ENCODE measurements at places on chromosomes 11 and 22.

DNA sequence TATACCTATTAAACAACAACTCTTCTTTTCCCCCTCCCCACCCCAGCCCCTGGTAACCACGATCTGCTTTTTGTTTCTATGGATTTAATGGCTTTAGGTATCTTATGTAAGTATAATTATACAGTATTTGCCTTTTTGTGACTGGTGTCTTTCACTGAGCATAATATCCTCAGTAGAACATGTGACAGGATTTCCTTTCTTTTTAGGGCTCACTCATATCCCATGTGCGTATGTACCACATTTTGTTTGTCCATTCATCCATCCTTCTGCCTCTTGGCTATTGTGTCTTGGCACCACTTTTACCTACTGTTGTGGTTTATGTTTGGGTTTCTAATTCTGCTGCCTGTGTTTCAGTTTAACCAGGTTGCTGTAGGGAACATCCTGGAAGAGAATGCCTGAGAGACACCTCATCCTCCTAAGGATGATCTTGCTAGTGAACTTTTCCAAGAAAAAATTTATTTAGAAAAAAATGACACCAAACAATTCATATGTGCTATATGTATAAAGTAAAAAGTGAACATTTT is 77.6 kb upstream of the SESN3 start:
- no peak for DNase-seq

GRCh38 chr22:46275455-46276122 is 7.8 kb downstream of the TTC38 start:
- no peak for DNase-seq

DNA sequence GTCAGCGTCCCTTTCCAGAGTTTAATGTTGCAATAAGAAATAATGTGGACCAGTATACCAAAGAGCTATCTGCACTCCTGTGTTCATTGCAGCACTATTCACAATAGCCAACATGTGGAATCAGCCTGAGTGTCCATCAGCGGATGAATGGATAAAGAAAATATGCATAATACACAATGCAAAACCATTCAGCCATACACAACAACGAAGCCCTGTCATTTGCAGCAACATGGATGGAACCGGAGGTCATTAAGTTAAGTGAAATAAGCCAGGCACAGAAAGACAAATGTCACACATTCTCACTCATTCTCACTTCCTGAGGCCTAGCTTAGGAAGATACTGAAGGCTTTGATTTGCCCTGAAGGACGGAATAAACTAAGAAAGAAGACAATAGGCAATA is 22.1 kb downstream of the SLC5A4 start:
- DNase-seq: no peak

- DNase-seq: no peak
These were observed 28.1 kb upstream of the TH start for GRCh38 chr11:2199466-2200341.

DNA sequence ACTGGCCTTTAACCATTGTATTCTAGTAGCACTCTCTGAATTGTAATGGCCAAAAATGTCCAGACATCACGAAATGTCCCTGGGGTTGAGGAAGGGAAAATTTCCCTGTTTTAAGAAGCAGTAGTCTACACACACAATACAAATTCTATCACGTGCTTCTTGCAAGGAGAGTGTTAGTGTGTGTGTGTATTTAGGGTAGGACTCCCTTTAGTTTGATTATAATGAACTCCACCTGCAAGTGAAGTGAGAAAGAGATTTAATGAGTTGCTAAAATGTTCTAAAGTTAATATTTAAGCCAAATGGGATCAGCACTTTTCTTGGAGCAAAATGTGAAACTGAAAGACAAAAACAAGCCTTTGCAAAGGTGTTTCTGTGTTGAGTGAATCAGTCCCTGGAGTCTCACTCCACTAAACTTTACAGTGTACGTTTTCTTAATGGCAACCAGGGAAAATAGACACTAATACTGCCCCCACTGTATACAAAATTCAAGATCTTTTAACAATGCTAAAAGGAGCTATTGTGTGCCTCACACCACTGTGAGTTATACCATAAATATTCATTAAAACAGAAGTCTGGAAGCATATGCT is 590.3 kb upstream of the TENM4 start:
- DNase-seq: no peak

DNA sequence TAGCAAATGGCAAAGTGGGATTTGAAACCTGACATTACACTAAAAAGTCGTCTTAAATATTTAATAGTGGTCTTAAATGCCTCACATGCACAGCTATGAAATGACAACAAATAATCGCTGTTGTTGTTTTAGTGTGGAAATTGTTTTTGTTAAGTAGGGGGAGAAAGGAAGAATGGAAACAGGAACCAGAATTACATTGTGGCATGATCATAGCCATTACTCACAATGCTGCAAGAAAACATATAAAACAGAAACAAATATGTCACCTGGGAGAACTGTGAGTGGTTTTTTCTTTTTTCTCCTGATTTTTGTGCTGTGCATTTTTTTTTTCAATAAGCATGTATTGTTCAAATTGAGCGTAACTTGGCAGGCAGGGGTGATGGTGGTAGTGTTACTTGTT is 22.9 kb downstream of the FAM76B start:
- DNase-seq: no peak

GRCh38 chr11:79352349-79352703 is 88.5 kb downstream of the TENM4 start:
- no peak for DNase-seq

- DNase-seq: no peak
These were observed 45.3 kb upstream of the PPARA start for GRCh38 chr22:46104881-46105493.

DNA sequence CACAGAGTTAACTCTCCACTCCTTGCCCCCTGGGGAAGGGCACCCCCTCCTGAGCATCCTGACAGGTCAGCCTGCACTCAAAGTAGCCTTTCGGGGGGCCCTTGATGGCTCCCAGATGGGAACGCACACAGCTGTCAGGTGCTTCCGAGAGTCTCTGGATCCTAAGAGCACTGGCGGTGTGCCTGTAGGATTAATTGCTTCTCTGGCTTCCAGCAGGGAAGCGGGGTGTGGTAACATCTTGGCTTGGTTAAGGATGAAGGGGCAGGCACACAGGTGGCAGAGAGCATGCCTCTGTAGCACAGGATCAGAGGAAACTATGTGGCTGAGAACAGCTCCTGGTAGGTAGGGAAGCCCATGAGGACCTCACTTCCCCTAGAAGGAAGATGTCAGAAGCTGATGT is 199.8 kb downstream of the MIAT start:
- DNase-seq: no peak

DNA sequence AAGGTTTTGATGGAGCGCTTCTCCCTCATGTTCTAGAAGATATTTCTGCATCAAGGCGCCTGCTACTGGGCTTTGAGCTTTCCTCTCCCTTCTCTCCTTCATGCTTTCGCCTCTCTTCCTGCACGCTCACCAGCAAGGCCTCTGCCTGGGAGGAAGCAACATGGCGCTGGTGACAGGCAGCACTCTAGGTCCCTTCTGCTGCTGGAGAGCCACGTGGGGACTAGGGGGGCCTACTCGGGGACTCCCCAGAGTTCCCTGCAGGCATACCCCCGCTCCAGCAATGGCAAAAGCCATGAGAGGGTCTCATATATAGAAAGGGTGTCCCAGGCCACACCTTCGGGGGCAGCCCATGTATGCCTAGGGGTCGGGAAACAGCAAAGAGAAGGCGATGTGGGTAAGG is 49.7 kb downstream of the GRIK4 start:
- DNase-seq: no peak

DNA sequence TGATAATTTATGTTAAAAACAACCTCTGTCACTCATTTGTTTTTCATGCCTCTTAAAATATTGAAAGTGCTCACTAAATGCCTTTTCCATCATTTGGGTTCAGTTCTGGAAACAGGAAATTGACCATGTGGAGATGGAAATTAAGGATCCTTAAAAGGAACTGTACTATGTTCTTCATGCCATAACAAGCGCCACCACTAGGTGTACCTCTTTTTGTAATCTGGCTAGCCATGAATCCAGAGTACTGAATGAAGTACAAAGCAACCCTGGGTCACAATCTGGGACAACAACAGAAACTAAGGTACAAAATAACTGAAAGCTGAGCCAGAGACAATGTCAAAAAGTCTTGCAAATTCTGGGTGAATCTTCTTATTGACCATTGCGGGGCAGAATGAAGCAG is 559.1 kb downstream of the FAM181B start:
- DNase-seq: no peak

GRCh38 chr11:131897956-131898355 is 527.5 kb downstream of the NTM start:
- no peak for DNase-seq

- DNase-seq: peak; percentile 90
These were observed 324.4 kb downstream of the NTM start for GRCh38 chr11:131694526-131695424.

- no peak for DNase-seq
These were observed 53.1 kb upstream of the SLC22A12 start for GRCh38 chr11:64537876-64538275.

- DNase-seq: peak; percentile 10
These were observed 1457.7 kb downstream of the BRD1 start for GRCh38 chr22:48369789-48370507.

DNA sequence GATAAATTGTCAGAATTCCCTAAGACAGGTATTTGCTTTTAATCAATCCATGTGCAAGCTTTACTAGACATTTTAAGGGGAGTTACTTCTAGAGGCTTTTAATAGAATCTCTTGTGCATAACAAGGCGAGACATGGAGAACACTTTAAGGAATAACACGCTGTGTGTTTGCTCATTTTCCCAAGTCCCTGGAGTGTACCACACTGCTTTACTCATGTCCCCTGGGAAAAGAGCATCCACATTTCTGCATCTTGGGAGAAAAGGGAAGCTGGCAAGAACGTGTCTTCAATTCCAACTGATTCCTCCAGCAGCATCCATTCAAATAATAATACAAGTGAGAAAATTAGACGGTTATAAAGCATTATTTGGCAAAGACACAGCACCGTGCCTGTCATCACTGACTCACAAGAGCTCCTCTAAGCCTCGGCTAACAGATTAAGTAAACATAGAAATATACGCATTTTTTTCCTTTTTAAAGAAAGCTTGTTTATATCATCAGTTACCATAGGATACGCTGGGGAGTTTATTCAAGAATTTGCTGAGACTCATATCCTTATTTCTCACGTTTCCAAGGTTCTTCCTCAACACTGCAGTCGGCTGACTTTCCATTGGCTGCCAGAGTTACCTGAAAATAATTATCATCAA is 121.5 kb downstream of the CD44 start:
- DNase-seq: no peak

DNA sequence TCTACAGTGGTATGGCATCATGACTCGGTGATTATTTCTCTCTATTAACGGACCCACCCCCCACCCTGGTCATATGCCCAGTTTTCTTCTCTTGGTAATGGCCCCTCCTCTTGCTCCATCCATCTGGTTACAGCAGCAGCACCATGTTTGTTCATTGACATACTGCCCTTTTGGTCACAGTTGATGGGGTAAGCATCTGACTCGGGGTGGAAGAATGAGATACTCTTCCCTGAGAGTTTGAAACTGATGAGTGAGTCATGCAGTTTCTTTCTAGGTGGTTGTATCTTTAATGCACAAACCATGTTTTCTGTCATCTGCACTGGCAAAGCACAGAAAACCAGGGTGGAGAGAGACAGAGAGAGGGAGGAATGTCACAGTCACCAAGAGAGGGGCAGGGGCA is 126.0 kb downstream of the SYN3 start:
- no peak for DNase-seq

DNA sequence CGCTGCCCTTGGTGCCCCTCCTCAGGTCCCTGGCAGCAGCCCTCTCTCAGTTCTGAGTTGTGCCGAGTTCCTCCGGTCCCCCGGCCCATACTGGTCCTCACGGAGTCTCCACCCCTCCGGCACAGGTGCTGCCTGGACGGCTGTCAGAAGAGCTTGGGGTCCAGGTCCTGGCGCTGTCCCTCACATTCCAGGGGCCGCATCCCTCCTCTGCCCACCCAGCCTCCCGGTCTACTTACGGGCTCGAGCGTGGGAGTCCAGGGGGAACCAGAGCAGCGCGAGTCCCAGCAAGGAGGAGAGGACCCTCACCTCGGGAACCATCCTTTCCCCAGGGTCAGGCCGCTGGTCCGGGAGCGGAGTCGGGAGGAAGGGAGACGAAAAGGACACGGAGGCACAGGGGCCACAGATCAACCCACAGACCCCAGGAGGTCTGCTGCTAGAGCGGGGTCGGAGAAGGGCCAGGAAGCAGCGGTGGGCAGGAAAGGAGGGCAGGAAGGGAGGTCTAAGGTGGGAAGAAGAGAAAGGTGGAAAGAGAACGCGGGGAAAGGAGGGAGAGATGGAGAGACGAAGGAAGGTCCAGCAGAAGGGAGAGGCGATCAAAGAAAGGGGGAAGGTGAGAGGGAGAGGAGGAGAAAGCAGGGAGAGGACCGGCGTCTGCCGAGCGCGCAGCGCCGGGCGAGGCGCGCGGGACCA is 510 bp downstream of the CHRDL2 start:
- DNase-seq: no peak

- no peak for DNase-seq
These were observed 79.1 kb downstream of the GUCY1A2 start for GRCh38 chr11:106939157-106939556.

DNA sequence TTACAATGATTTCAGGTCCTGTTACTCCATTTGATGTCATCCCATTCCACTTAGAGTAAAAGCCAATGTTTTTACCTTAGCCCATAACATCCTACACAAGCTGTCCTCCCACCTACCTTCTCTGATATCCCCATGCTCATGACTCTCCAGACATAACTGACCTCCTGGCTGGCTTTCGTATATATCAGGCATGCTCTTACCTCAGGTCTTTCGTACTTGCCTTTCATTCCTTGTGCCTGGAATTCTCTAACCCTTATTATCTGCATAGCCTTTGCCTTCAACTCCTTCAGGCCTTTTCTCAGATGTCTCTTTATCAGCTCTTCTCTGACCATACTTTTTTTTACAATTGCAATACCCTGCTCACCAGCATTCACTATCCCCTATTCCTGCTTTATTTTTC is 10.3 kb upstream of the CYB5R2 start:
- no peak for DNase-seq

- no peak for DNase-seq
These were observed 21.8 kb downstream of the CACNA1I start for GRCh38 chr22:39592081-39593065.

DNA sequence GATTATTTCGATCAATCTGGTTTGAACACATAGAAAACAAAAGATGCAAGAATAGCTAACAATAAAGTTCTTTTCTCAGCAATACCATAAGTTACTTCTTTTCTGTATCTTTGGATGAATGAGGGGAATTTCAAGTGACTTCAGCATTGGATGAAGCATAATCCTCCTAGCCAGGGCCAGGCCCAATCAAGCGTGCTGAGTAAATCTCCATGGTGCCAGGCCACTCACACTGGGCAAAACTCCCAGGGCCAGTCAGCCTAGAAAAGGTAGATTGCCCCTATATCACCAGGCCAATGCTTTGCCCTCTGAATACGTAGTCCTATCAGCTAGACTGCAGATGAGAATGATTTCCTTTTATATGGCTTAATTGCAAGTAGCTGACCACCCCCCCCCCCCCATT is 6.0 kb downstream of the CNTF start:
- DNase-seq: no peak

GRCh38 chr11:121967131-121967704 is 148.8 kb downstream of the BLID start:
- no peak for DNase-seq

Measured in activated CD8-positive, alpha-beta memory T cell treated with anti-CD3 and anti-CD28 coated beads, Interleukin-2, amount 50 U/mL, for 48 hours (primary cell).